Stimulated activated CD4-positive, alpha-beta T cell treated with anti-CD3 and anti-CD28 coated beads, Interleukin-4, amount 100 ng/mL, for 1 hour (primary cell): ENCODE measurements at places on chromosomes 5 and 9.

- DNase-seq: no peak
Measured at GRCh38 chr5:176601901-176602482, 8.0 kb downstream of the GPRIN1 start.

DNA sequence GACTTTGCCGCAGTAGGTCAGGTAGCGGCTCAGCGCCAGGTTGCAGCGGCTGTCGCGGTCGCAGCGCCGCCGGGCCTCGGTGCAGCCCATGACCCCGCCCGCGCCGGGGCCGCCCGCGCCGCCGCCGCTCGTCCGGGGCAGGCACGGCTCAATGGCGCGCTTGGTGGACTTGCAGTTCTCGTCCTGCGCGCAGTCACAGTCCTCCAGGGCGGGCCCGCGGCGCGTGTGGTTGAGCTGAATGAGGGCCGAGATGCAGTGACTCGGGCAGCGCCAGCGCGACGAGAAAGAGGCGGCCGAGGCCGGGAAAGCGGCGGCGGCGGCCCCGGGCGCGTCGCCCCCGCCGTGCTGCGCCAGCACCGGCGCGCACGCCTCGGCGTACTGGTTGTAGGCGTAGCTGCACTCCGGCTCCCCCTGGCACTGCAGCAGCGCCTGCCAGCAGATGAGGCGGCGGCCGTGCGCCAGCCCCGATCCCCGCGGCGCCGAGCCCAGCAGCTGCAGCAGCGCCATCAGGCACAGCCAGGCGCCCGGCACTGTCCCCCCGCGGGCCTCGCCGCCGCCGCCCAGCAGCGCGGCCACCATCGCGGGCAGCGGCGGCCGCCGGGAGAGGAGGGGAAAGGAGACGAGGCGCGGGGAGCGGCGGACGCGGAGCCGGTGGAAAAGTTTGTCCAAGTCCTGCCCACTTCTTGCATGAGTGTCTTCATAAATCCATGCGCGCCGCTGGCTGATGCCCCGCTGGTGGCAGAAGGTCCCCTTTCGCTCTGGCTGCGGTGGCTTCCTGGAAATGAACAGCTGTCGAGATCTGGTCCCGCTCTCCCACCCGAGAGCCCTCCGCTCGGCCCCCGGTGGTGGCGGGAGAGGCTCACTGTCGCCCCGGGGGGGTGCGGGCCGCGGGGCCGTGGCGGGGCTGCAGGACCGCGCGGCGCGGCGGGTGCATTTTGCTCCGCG is 833 bp downstream of the GAS1 start:
- peak; percentile 69 for DNase-seq

DNA sequence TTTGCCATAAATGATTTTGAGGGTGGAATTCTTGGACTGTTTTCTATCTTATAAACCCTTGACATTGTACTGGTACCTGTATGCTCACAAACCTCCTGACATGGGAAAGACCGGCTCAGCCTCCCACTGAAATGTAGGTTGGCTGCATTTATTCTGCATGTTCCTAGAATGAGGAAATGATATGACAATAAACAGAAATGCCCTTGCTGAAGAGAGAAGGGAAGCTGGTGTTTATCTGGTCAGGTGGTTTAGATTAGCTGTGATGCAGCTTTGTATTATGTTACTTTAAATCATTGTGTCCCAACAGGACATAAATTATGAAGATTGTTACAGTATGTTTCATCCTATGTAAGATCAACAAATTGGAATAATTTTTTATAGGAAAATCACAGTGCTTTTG is 23.1 kb upstream of the CATSPER3 start:
- DNase-seq: no peak

DNA sequence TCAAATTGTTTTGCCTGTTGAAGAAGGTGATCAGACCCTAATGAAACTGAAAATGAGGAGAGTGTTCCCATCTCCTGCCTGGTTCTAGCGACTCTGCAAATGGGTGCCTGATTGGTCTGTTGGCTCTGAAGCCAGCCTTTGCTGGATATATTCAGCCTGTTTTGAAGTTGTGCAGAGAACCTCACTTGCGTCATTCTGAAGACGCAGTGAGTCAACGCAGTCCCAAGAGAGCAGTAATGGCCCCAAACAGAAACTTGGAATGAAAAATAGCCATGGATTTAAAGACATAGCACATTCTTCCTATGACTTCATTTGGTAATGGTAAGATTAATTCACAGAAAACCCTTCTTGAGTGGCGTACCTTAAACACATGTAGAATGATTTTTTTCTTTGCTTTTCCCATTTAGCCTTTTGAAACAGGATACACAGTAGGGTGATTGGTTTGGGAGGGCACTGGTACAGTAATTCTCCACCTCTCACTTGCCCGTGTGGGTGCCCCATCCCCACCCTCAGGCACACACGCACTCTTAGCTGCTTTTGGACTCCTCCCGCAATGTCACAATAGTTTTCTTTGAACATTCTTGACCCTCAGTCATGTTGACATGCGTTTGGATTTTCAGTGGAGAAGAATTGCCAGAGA is 54.1 kb upstream of the ABL1 start:
- no peak for DNase-seq

- DNase-seq: no peak
Measured at GRCh38 chr9:134404376-134405358, 78.4 kb downstream of the RXRA start.

GRCh38 chr5:68534131-68534940 is 318.8 kb downstream of the PIK3R1 start:
- DNase-seq: no peak

GRCh38 chr5:173926359-173926758 is 38.2 kb downstream of the CPEB4 start:
- DNase-seq: no peak

- no peak for DNase-seq
Measured at GRCh38 chr9:26597542-26598149, 295.0 kb downstream of the CAAP1 start.

DNA sequence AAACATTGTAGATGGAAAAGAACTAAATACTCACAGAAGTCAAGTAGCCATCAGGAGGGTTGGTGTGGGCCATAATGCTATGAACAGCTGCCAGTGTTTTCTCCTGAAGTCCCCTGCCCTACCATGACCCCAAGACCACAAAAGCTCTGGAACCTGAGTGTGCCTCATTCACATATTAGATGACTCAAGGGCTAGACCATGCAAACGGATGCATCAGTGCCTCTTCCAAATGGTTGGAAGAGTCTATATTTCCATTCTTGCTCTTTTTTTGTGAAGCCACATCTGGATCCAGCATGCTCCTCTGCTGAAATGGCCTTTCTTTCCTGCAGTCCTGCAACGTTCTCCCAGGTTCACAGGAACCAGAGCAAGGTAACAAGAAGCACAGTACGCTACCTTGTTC is 136.6 kb upstream of the EPB41L4A start:
- no peak for DNase-seq

DNA sequence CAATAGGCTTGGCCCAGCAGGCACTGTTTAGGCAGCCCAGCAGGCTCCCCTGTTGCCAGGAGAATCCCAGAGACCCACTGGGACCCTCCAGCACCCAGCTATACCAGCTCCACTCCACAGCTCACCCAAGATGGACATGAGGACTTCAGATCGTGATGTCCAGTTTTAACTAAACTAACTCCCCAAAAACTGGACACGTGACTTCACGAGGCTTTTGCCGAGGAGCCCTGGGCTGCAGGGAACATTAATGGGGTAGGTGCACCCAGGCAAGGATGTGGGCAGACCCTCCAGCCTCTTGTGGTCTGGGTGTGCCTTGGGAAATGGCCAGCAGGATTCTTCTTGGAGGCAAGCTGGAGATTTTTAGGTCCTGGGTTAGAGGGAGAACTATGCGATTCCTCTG is 8.9 kb upstream of the NKD2 start:
- DNase-seq: no peak
